ENCODE measurements at places on chromosomes 1 and 21.

GRCh38 chr1:61865646-61866220 lies 123.5 kb downstream of the PATJ start:
- no peak for DNase-seq

GRCh38 chr21:34567604-34568155 lies 47.2 kb downstream of the RCAN1 start:
- DNase-seq, result no peak

- no peak for DNase-seq
These were observed 111.0 kb upstream of the C1orf87 start for GRCh38 chr1:60184521-60184920.

- DNase-seq, result no peak
These were observed 1.2 kb downstream of the OLIG1 start for GRCh38 chr21:33070998-33071769.

DNA sequence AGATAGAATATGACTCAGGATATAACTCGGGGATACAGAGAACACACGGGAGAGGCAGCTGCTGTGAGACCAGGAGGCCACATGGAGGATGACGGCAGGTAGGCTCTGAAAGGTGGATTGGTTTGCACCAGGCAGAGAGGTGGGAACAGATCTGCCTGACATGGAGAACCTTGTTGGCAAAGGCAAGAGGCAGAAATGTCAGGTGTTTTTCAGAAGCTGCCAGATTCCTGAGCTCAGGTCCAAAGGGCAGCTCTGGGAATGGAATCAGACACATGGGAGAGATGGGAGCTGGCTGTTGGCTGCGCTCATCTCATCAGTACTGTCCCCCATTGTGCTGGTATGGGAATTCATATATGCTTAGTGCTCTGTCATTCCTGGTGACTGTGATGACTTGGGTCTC lies 19.2 kb downstream of the SYT6 start:
- no peak for DNase-seq

GRCh38 chr1:109722908-109723691 lies 11.0 kb downstream of the GSTM5 start:
- no peak for DNase-seq

GRCh38 chr21:37072274-37072987 lies 440 bp downstream of the PIGP start:
- DNase-seq, result no peak

DNA sequence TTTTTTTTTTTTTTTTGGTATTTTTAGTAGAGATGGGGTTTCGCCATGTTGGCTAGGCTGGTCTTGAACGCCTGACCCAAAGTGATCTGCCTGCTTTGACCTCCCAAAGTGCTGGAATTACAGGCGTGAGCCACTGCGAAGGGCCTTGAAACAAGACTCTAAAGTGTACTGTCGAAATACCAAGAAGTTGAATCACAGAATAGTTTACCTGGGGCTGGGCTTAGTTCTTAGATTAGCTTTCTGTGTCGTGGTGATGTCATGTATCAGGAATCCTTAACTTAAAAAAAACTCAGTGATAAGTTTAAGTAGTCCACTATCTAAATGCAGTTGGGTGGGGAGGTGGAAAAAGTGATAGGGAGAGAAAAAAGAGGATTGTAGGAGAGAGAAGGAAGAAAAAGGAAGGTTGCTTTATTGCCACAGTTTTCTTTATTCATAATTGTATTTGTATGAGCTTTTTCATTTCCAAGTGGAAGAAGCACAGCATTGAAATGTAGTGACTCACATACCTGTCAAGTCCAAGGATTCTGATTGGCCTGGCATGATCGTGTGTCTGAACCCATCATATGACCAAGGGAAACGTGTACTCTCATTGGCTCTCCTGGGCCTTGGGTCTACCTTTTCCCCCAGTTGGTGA lies 13.4 kb downstream of the ITSN1 start:
- DNase-seq, result peak; percentile 91

GRCh38 chr1:34019741-34020552 lies 145.1 kb downstream of the CSMD2 start:
- DNase-seq, result no peak

DNA sequence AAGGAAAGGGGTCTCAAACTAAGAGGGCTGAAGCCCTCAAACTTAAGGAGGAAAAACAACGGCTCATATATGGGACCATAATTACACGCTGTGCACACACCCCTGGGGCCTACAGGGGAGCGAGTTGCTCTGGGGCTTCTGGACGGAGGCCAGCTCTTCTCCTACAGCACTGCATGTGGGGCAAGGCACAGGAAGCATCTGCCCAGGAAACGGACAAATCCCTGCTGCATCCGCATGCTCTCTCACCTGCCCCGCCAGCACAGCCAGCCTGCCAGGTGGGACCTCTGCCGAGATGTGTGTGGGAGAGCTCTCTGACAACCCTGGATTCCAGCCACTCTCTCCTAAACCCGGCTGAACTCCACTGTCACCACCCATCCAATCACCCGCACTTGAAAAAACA lies 54.1 kb downstream of the MRPL37 start:
- no peak for DNase-seq

DNA sequence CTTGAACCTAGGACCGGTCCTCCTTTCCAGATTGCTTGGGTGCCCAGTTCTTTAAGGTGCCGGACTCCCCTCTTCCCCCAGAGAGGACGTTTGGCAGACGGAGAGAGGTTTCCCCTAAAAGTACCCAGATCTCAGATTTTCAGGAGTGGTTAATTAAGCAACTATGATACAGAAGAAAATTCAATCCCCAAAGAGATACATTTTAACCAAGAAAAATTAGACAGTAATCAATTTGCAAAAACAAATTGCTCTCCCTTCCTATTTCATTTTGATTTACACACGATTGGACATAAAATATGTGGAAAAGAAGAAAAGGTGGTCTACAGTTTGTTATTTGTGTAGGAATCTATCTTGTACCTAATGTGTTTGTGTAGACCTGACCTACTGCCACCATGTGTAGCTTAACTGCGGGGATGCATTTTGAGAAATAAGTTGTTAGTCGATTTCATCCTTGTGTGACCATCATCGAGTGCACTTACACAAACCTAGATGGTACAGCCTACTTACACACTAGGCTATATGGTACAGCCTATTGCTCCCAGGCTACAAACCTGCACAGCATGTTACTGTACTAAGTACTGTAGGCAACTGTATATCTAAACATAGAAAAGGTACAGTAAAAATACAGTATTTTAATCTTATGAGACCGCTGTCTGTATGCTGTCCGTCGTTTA lies 755 bp downstream of the RPAP2 start:
- no peak for DNase-seq

- DNase-seq, result no peak
These were observed 198.7 kb downstream of the KCNT2 start for GRCh38 chr1:196409586-196409985.

- no peak for DNase-seq
These were observed 171.5 kb downstream of the ZNF281 start for GRCh38 chr1:200238311-200238710.

- DNase-seq, result no peak
These were observed 71.3 kb downstream of the TOR3A start for GRCh38 chr1:179153217-179153616.

All from Panc1 (cell line).